ENCODE measurements at places on chromosomes 7 and 10.

- no peak for DNase-seq
These were observed 467.0 kb upstream of the POT1 start for GRCh38 chr7:125396466-125397151.

- DNase-seq: peak; percentile 61
These were observed 24.5 kb upstream of the MSRB2 start for GRCh38 chr10:23070913-23071218.

GRCh38 chr7:14305233-14305866 is 315.9 kb upstream of the ETV1 start:
- DNase-seq: no peak

- DNase-seq: no peak
These were observed 51.9 kb downstream of the THSD7A start for GRCh38 chr7:11779864-11780674.

- DNase-seq: no peak
These were observed 61.8 kb upstream of the DKK1 start for GRCh38 chr10:52252307-52252706.

GRCh38 chr7:70935311-70935710 is 196.6 kb upstream of the GALNT17 start:
- no peak for DNase-seq

- no peak for DNase-seq
These were observed 53.9 kb downstream of the WIPF3 start for GRCh38 chr7:29860186-29860585.

- DNase-seq: no peak
These were observed 316.8 kb upstream of the CHRM2 start for GRCh38 chr7:136551618-136552017.

DNA sequence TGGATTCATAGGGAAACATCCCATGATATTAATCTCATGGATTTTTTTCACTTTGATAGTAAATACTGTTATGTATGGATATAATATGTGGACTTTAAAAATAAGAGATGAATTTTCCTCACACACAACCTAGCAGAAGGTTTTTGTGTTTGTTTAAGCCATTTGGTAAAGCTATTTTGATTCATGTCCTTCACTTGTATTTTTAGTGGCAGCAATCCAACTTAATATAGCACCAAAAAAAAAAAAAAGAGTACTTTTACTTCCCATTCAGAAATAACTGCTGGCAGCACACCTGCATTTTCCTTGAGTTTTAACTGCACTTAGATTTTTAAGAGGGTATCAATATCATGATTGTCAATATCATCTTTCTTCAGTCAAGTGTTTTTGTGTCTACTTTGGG is 60.0 kb downstream of the MCMBP start:
- no peak for DNase-seq

GRCh38 chr10:30591249-30591670 is 38.3 kb downstream of the LYZL2 start:
- DNase-seq: peak; percentile 37

DNA sequence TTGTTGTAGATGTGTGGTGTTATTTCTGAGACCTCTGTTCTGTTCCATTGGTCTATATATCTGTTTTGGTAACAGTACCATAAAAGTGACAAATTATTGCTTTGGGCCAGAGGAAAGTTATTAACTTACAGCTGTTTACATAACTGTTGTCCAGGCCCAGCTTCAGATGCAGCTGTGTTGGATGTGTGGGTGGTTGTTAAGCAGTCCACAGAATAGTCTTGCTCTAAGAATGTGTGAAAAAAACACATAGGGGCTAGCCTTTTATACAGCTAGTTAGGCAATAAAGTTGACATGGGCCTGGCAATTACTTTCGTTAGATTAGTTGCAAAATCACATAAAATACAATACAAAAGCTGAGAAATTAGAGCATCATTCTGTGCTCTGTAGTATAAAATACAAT is 31.9 kb downstream of the DLD start:
- DNase-seq: no peak

GRCh38 chr10:128035557-128035973 is 90.7 kb downstream of the MKI67 start:
- DNase-seq: no peak

- DNase-seq: no peak
These were observed 9.9 kb upstream of the CXCL12 start for GRCh38 chr10:44394696-44395381.

- no peak for DNase-seq
These were observed 465.0 kb downstream of the SUGCT start for GRCh38 chr7:40599836-40600235.

GRCh38 chr7:85336086-85336485 is 149.2 kb upstream of the SEMA3D start:
- DNase-seq: no peak

DNA sequence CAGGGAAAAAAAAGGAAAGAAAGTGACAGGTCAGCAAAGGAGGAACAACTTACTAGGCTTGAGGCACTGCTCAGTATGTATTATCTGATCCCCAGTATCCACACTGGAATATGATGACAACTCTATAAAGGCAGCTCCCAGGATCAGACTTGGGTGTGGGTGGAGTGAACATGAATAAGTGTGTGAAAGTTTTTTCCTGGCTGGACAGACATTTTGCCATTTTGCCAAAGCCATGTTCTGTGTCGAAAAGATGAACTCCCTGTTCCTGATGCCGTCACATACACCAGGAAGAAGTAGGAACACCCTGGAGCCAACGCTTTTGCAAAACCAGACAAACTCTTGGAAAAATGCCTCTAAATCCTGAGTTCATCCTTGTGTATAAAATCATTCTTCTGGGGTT is 143.2 kb upstream of the MEOX2 start:
- DNase-seq: no peak

- DNase-seq: peak; percentile 46
These were observed 25.4 kb upstream of the PRXL2A start for GRCh38 chr10:80382989-80383388.

DNA sequence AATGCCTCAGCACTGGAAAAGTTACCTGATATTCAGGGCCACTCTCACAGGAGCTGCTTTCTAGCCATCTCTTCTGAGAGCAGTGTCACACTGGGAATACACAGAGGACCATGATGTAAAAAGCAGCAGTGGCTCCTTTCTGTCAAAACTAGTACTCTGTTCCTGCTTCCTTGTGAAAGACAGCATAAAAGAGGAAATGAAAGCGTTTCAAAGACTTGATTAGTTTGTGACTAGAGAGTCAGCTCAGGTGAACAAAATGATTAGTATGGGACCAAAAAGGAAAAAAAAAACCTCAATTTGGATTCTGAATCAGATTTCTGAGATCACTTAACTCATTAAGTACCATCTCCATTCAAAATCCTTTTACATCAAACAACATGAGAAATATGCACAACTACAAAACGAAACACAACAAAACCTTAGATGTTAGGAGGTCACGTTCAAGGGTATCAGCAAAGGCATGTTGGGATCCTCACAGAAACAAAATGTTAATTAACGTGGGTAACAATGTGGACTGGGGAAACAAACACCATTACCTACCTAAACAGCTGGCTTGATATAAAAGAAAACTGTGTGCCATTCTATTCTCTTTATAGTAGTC is 103.7 kb downstream of the MACC1 start:
- no peak for DNase-seq

DNA sequence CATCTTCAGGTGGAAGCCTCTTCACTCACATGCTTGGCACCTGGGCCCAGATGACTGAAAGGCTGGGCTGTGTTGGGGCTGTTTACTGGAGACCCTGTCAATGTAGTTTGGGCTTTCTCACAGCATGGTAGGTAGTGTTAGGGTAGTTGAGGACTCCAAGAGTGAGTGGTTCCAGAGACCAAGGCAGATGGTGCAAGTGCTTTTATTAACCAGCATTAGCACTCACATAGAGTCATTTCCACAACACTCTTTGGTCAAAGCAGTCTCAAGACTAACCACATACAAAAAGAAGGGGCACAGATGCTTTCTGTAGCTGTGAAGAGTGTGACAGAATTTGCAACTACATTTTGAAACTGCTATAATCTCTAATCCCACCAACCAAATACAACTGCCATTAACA is 135.0 kb downstream of the RTKN2 start:
- DNase-seq: no peak

- no peak for DNase-seq
These were observed 128.1 kb upstream of the PTPRZ1 start for GRCh38 chr7:121744877-121745276.

GRCh38 chr10:116803451-116804249 is 45.6 kb upstream of the ENO4 start:
- no peak for DNase-seq

GRCh38 chr7:69762821-69763352 is 164.6 kb downstream of the AUTS2 start:
- no peak for DNase-seq

GRCh38 chr10:47176903-47177868 is 122.8 kb upstream of the GDF10 start:
- DNase-seq: no peak

- DNase-seq: peak; percentile 67
These were observed 134.3 kb upstream of the PDE1C start for GRCh38 chr7:32204361-32205018.

GRCh38 chr10:4427532-4427931 is 398.5 kb upstream of the AKR1E2 start:
- no peak for DNase-seq

- no peak for DNase-seq
These were observed 175.8 kb upstream of the KAT6B start for GRCh38 chr10:74650613-74651012.

GRCh38 chr7:37504801-37505200 is 56.1 kb upstream of the ELMO1 start:
- DNase-seq: no peak

DNA sequence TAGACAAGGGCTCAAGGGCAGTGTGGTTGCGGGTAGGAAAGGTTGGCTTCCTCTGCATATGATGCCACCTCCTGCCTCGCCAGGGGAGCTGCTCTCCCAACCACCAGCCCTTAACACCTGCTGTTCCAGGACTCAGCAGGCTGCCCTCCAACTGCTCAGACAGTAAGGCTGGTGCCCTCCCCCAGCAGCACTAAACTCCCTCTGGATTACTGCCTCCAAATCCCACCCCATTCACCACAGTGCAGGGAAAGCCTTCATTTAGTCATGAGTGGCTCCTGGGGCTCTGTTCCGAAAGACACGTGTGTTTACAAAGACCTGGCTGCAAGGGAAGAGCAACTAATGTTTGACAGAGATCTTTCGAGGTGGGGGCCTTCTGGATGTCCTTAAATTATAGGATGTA is 437.2 kb upstream of the MKI67 start:
- DNase-seq: no peak

DNA sequence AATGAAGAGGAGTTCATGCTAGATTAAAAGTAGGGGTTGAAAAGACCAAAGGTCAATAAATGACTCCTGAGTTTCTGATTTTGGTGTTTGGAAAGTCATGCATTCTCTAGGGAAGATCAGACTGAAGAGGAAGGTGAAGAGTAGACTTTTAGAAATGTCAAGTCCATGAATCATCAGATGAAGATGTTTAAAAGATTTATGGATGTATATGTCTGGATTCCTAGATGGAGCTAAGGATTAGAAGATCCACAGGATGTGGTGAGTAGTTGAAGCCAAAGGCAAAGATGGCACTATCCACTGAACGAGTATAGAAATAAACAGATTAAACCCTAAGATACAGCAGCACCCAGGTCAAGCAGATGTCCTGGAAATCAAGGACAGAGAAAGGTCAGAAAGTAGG is 298.5 kb downstream of the GPAM start:
- no peak for DNase-seq

GRCh38 chr7:105707967-105708762 is 126.9 kb upstream of the EFCAB10 start:
- no peak for DNase-seq

DNA sequence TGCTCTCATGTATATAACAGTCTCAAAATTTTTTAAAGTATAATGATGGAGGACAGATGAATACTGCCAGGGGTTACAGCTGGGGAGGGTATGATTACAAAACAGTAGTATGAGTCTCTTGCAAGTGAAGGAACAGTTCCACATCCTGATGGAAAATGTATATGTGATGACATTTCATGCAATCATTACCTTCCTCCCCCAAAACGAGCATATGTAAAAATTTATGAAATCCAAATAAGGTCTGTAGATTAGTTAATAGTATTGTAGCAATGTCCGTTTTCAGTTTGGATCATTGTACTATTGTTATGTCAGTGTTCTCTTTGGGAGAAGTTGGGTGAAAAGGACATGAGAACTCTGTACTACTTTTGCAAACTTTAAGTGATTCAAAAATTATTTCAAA is 38.0 kb downstream of the DRGX start:
- no peak for DNase-seq

DNA sequence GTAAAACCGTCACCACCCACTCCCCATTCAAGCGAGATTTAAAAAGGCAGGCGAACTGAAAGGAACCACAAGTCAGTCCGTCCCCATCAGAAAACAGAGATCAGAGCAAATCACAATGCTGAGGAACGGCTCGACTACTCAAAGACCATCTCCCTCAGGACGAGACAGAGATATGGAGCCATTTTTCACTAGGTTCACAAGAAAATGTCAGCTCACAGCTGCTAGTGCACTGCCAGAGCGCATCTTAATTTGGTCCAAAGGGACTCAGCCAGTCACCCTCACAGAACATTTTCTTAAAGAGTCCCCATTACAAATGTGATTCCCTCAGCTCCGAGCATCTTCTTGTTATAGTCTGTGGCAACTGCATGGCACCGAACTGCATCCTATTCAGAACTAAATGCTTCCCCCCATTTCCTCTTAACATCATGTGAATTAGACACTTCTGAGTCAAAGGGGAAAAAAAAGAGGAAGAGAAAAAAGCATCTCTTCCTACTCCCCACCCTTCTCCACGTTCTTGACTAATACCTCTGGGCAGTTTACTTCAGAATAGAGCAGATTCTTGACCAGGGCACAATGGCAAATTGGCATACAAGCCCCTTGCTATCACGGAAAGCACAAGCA is 683.9 kb downstream of the MAGI2 start:
- DNase-seq: no peak

- no peak for DNase-seq
These were observed 66.2 kb upstream of the PCBD1 start for GRCh38 chr10:70954381-70955176.

GRCh38 chr7:137731436-137731835 is 115.3 kb downstream of the DGKI start:
- DNase-seq: no peak

DNA sequence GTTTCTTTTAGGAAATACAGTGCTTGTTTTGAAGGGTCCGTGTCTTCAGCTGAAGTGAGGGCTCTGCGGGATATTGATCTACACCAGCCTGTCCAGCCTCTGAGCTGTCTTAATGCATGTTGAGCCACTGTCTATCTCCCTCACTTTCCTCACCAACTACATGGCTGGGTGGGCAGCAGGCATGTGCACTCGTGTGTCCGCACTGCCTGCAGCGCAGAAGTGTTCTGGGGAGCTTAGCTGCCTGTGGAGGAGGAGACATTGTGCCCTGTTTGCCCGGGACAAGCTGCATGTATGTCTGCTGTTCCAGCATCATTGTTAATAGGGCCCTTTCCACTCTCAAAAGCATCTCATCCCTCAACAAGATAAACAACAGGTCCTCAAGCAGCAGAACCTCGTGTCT is 133.1 kb upstream of the EEPD1 start:
- DNase-seq: no peak

- no peak for DNase-seq
These were observed 6.8 kb upstream of the SEMA4G start for GRCh38 chr10:100962351-100963080.

All from NCI-H510A treated with DMSO at 0.1 percent for 48 hours (cell line).